ENCODE measurements at places on chromosomes 5 and 9.

- peak; percentile 75 for DNase-seq
Measured at GRCh38 chr5:67211926-67212325, 15.3 kb upstream of the CD180 start.

- no peak for DNase-seq
Measured at GRCh38 chr5:151240924-151241635, 11.9 kb upstream of the GM2A start.

- DNase-seq, result no peak
Measured at GRCh38 chr5:163497315-163497714, 8.1 kb upstream of the MAT2B start.

GRCh38 chr5:99243111-99243510 is 314.3 kb upstream of the CHD1 start:
- no peak for DNase-seq

- DNase-seq, result no peak
Measured at GRCh38 chr5:10699987-10700386, 61.0 kb downstream of the DAP start.

- DNase-seq, result peak; percentile 76
Measured at GRCh38 chr9:134458207-134459108, 132.2 kb downstream of the RXRA start.

GRCh38 chr5:32231929-32232328 is 57.8 kb upstream of the GOLPH3 start:
- DNase-seq, result no peak

GRCh38 chr5:159324102-159324755 is 6.1 kb downstream of the IL12B start:
- peak; percentile 73 for DNase-seq

GRCh38 chr5:58543723-58544122 is 39.2 kb upstream of the RAB3C start:
- no peak for DNase-seq

DNA sequence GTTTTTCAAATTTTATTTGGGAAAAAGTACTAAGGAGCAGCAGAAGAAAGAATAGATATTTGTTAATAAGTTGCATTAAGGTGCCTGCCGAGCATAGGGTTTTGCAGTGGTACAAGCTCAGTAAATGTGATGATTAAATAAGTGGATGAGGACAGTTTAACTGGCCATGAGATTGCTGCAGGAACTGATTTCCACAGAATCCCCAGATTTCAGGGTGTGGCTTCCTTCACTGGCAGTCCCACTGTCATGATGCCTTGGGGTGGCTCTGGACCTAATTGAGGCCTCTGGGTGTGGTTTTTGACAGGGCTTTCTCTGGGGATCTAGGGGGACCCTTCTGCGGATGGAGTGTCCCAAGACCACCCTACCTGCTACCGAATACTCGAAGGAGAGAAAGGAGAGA is 1.4 kb downstream of the PHF24 start:
- no peak for DNase-seq

- no peak for DNase-seq
Measured at GRCh38 chr5:67353500-67354450, 157.2 kb upstream of the CD180 start.

- DNase-seq, result no peak
Measured at GRCh38 chr9:12988258-12988657, 213.4 kb downstream of the LURAP1L start.

Data from fibroblast of skin of back (primary cell).